A549 treated with dexamethasone at 1 μM for 4 hours (cell line): ENCODE measurements at places on chromosomes 7 and 10. TPM values are rescaled to one million over a fixed set of nuclear protein-coding genes. Genes with fewer than 3 reads are reported as not detected.

The ZNF777 gene
- total RNA-seq: 14.5 to 23.6 TPM (median 22.4 TPM) in 5 replicates

The WEE2 gene
- not detected in 5 replicates for total RNA-seq

The WNT8B gene
- 0.05 TPM in 1 of 5 replicates, not detected in the others for total RNA-seq

The MINDY3 gene
- 13.3 to 15.0 TPM (median 14.0 TPM) in 5 replicates for total RNA-seq

The ITPRID1 gene
- not detected in 5 replicates for total RNA-seq

The AOC1 gene
- total RNA-seq: 0.08 TPM in 1 of 5 replicates, not detected in the others

The MOGAT3 gene
- 0.20 TPM in 1 of 5 replicates, not detected in the others for total RNA-seq

The SDK1 gene
- total RNA-seq: 0.50 to 0.98 TPM (median 0.68 TPM) in 5 replicates

The IGFBP3 gene
- 119 to 192 TPM (median 156 TPM) in 5 replicates for total RNA-seq

The SPAM1 gene
- total RNA-seq: not detected in 5 replicates

The CUX1 gene
- total RNA-seq: 36.9 to 52.4 TPM (median 49.7 TPM) in 5 replicates

The TWIST1 gene
- total RNA-seq: 0.97 to 2.8 TPM (median 2.7 TPM) in 5 replicates

The GJD4 gene
- 0.05 to 0.06 TPM in 2 of 5 replicates, not detected in the others for total RNA-seq

The SPDYE5 gene
- not detected in 5 replicates for total RNA-seq

The CHN2 gene
- 0.14 to 0.62 TPM (median 0.50 TPM) in 5 replicates for total RNA-seq

The VWDE gene
- total RNA-seq: 0.21 to 0.74 TPM (median 0.38 TPM) in 5 replicates

The FEZF1 gene
- total RNA-seq: not detected in 5 replicates

The AVPI1 gene
- total RNA-seq: 89.7 to 121 TPM (median 111 TPM) in 5 replicates

The MBL2 gene
- not detected in 5 replicates for total RNA-seq
